Naive thymus-derived CD8-positive, alpha-beta T cell (primary cell): ENCODE measurements at places on chromosomes 4 and X. TPM values are rescaled to one million over a fixed set of nuclear protein-coding genes. Genes with fewer than 3 reads are reported as not detected.

The S100P gene
- total RNA-seq: 0.39 TPM

The TMEM31 gene
- not detected for total RNA-seq

The KLB gene
- total RNA-seq: 0.05 TPM

The CFP gene
- total RNA-seq: 16.9 TPM

The FGFR3 gene
- not detected for total RNA-seq

The GPC4 gene
- not detected for total RNA-seq

The CXCL3 gene
- total RNA-seq: not detected

The GABRG1 gene
- total RNA-seq: not detected

- no peak for DNase-seq
Observed at GRCh38 chr4:183798301-183799253, 106.5 kb upstream of the STOX2 start.

- peak; percentile 43 for DNase-seq
Observed at GRCh38 chrX:1535241-1536041, 1.5 kb downstream of the P2RY8 start.

DNA sequence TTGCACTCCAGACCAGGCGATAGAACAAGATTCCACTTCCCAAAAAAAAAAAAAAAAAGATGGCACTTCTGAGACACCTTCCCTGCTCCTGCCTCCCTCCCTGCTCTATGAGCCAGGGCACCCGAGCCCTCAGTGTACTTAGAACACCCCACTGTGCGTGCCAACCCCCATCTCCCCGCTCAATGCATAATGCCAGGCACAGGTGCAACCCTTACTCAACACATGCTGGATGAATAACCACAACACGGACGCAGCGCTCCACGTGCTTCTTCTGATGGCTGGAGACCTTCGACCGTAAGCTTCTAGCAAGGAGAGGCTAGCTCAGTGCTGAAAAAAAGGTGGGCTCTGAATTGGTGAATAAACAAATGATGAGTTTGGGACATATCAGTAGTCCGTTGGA, 19.9 kb upstream of the IRAK1 start:
- DNase-seq: no peak

DNA sequence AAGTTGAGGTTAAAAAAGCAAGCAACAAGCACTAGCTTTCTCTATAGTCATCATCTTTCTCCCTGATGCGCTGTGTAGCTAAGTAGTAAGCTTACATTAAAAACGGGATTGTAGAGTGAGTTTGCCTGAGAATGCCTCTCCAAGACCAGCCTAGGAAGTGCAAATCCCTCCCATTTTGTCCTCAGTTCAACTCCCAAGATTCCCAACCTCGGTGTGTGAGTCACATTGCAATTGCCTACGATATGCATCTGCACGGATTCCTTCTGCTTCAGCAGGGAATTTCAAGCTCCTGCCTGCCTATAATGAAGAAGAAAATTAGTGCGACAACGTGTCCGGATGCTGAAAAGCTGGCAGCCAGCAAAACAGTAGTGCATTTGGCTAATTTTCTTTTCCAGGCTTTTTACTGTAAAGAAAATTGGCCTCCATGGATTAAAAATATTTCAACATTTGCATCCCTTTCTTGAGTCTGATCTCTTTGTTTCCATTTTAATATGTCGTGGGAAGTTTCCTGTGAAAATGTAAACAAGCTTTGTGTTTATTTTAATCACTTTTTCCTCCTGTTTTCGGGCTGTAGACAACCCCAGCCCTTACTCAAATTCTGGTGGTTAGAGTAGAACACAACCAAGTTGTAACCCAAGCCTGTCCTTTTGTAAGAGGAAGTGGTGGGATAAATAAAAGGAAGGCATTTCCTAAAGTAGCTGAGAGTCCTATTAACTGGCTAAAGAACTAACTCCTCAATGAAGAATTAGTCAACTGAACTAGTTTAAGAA, 58.4 kb upstream of the TET2 start:
- DNase-seq: no peak

DNA sequence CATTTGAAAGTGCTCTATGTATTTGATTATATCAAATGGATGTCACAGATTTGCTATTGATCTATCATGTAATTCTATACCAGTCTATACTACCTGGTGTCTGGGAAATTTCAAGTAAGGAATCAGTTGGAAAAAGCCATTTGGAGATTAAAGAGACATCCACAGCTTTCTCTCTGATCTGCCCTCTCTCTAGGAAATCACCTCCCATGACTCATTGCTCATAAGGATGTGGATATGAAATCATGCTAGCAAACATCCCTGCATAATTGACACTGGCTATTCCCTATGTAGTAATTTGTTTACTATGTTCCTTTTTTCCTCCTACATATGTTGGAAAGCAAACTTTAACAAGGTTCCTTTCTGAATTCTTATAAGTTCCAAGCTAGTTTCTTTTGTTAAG, 94.3 kb downstream of the TEX13A start:
- DNase-seq: no peak

DNA sequence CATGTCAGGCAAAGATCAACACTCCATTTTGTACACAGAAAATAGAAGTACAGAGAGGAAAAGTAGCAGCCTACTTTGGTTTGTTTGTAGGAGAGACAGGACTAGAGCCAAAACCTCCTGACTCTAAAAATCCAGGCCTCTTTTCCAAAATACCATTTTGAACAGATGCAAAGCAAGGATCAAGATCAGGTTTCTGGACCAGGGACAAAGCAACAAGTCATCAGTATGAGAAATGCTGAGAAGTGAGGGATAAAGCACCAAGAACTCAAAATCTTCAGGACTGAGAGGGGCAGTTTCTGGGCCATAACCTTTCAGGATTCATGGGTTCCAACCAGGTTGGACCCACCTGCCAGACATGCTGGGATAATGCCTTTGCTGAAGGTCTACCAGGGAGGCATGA, 36.6 kb upstream of the MBTPS2 start:
- no peak for DNase-seq
